ENCODE measurements at places on chromosomes 6 and 20. TPM values are rescaled to one million over a fixed set of nuclear protein-coding genes. Genes with fewer than 3 reads are reported as not detected.

Gene BFSP1
- total RNA-seq = 0.56 TPM

- no peak for DNase-seq
- peaks cover 5% of the 10 kb centered on the region for H3K4me1 ChIP-seq
- H3K27me3 ChIP-seq = no peaks in the 10 kb centered on the region
- peaks cover 3% of the 10 kb centered on the region for H3K36me3 ChIP-seq
- peak overlapping the region; percentile 51 for H3K4me3 ChIP-seq
- peak overlapping the region; percentile 66 for H3K27ac ChIP-seq
Observed at GRCh38 chr6:169654598-169655391, 47.0 kb downstream of the WDR27 start.

GRCh38 chr6:109314313-109314712, 68.0 kb downstream of the CD164 start:
- no peaks in the 10 kb centered on the region for H3K27me3 ChIP-seq
- H3K27ac ChIP-seq = no peak overlapping the region
- no peaks in the 10 kb centered on the region for H3K4me1 ChIP-seq
- no peaks in the 10 kb centered on the region for H3K36me3 ChIP-seq
- DNase-seq = no peak

DNA sequence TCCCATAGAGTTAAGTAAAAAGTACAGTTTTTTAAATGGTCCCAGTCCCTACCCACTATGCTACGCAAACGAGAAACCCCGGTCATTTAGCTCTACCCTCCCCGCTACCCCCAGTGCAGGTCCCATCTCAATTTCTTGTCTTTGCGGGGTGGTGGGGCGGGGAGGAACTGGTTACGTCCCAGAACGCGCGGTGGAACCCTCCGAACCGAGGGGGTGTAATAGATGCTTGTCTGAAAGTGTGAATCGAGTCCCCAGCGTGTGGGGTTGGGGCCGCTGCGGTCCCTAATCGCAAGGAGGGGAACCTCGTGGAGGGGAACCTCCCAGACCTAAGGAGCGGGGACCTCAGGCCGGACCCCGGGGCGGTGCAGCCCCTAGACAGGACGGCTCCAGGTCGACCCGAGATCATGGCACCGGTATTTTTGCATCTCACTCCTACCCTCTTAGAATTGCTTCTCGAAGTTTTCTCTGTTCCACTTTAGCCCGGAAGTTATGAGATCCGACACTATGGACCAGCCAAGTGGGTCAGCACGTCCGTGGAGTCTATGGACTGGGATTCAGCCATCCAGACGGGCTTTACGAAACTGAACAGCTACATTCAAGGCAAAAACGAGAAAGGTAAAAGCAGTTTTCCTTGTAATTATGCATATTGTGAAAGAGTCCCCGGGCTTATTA, 779 bp downstream of the HEBP2 start:
- H3K36me3 ChIP-seq = peaks cover 11% of the 10 kb centered on the region
- peak overlapping the region; percentile 79 for H3K4me3 ChIP-seq
- H3K27me3 ChIP-seq = no peaks in the 10 kb centered on the region
- H3K4me1 ChIP-seq = peaks cover 8% of the 10 kb centered on the region
- no peak for DNase-seq

GRCh38 chr6:145075425-145075824, 659.9 kb downstream of the EPM2A start:
- DNase-seq = no peak
- no peaks in the 10 kb centered on the region for H3K36me3 ChIP-seq
- H3K27me3 ChIP-seq = no peaks in the 10 kb centered on the region
- no peak overlapping the region for H3K27ac ChIP-seq
- H3K4me1 ChIP-seq = no peaks in the 10 kb centered on the region

Gene TSBP1
- total RNA-seq = not detected

DNA sequence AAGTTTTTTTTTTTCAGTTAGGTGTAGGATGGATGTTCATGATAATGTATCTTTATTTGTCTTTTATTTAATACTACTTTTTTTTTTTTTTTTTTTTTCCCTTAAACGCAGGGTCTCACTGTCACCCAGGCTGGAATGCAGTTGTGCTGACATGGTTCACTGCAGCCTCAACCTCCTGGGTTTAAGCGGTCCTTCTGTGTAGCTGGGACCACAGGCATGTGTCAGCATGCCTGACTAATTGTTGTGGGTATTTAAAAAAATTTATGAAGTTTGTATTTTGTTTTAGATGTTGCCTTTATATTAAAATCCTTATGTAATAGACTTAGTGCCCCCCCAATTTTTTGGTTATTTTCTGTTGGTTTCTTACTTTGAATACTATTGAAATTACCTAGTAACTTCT, 42.6 kb downstream of the NCOA3 start:
- H3K36me3 ChIP-seq = no peaks in the 10 kb centered on the region
- no peak overlapping the region for H3K4me3 ChIP-seq
- no peaks in the 10 kb centered on the region for H3K4me1 ChIP-seq
- H3K27ac ChIP-seq = no peak overlapping the region

- H3K36me3 ChIP-seq = no peaks in the 10 kb centered on the region
- H3K4me1 ChIP-seq = peaks cover 37% of the 10 kb centered on the region
- no peak for DNase-seq
- peak overlapping the region; percentile 88 for H3K27ac ChIP-seq
- H3K4me3 ChIP-seq = no peak overlapping the region
Observed at GRCh38 chr6:166599205-166599604, 12.7 kb upstream of the RAMACL start.

DNA sequence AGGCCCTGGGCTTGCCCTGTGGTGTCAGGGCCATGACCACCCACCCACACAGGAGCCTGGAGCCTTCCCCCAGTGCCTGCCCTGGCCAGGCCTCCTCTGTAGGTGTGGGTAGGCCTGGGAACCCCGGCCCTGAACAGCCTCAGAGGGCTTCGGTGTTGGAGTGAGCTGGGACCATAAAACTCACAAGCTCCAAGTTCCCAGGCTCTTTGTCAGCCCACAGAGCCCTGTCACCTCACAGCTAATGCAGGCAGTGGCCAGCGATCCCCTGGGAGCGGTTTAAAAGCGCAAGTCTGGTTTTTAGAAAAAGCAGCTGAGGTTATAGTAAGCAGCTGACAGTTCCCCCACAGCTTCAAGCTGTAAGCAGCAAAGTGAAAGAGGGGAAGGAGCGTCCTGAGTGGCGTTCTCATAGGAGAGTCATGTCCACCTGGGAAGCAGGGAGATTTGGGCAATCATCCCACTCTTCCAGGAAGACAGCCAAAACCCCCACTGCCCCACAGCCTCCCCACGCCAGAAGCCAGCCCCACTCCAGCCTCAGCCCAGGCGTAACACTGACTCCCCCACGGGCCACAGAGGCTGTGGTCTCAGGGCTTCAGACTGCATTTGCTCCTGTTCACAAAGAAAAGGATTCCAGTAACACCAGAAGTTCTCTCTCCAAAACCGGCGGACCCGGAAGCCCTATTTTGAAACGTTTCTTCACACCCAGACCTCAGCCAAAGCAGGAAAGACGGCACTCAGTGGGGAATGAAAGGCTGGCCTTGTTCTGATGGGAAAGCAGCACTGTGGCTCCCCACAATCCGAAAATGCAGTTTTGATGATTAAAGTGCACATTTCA, 34.3 kb upstream of the FOXC1 start:
- peaks cover 16% of the 10 kb centered on the region for H3K4me1 ChIP-seq
- H3K36me3 ChIP-seq = no peaks in the 10 kb centered on the region
- no peaks in the 10 kb centered on the region for H3K27me3 ChIP-seq
- H3K4me3 ChIP-seq = no peak overlapping the region
- DNase-seq = no peak
- peak overlapping the region; percentile 31 for H3K27ac ChIP-seq

- H3K27ac ChIP-seq = peak overlapping the region; percentile 81
- H3K4me3 ChIP-seq = peak overlapping the region; percentile 80
- peaks cover 19% of the 10 kb centered on the region for H3K4me1 ChIP-seq
Observed at GRCh38 chr20:64077876-64078551, 1.3 kb downstream of the RGS19 start.

GRCh38 chr20:10635476-10636208, 38.2 kb downstream of the JAG1 start:
- no peak overlapping the region for H3K4me3 ChIP-seq
- no peak for DNase-seq
- H3K4me1 ChIP-seq = peaks cover 70% of the 10 kb centered on the region
- no peaks in the 10 kb centered on the region for H3K27me3 ChIP-seq
- peaks cover 32% of the 10 kb centered on the region for H3K36me3 ChIP-seq

DNA sequence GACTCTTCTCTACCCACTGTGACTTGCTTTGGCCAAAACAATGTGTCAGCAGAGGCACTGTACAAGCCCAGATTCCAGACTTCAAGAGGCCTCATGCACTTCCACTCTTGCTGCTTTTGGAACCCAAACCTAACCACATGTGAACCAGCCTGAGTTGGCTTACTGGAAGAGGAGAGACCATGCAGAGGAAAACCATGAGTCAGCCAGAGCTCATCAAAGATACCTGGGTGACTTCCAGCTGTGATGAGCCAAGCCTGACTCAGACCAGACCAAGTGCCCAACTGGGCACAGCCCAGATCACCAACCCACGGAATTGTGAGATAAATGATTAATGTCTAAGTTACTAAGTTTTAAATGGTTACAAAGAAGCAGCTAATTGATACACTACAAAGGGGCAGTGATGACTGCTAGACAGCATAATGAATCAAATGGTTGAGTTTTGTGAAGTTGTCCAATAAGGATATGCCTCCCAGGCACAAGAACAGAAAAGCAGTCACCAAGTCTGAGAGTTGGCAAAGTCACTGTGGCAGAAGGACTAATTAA, 16.2 kb upstream of the BEND6 start:
- DNase-seq = no peak
- H3K27ac ChIP-seq = no peak overlapping the region
- no peaks in the 10 kb centered on the region for H3K36me3 ChIP-seq
- no peak overlapping the region for H3K4me3 ChIP-seq

Gene KIF3B
- 13.7 TPM for total RNA-seq

- no peaks in the 10 kb centered on the region for H3K36me3 ChIP-seq
- H3K27me3 ChIP-seq = no peaks in the 10 kb centered on the region
- DNase-seq = no peak
- no peaks in the 10 kb centered on the region for H3K4me1 ChIP-seq
- no peak overlapping the region for H3K4me3 ChIP-seq
Observed at GRCh38 chr20:35974256-35974655, 5.9 kb downstream of the CNBD2 start.

DNA sequence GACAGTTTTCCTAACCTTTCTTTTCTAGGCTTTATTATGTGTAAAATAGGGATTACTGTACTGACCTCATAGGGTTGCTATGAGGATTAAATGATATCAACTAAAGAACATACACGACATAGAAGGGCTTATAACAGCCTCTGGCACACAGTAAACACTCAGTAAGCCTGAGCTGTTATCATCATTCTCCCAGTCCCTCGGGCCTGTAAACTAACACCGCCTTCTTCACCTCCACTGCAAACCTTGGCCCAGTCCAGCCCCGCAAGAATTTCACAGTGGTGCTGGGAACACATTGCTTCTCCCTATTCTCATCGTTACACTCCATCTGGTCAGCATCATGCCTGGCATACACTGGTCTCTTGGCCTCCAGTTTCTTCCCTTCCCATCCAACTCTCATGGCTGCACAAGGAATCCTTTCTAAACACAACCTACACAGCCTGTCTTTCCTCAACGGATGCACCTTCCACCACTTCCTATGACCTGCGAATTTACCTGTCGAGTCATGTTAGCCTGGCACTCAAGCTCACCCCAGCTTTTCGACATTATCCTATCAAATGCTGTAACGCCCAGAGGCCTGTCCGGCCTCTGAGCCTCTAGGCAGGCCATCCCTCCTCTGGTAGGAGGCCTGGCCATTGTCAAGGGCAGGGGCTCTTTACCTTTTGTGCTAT, 92.1 kb downstream of the FYN start:
- H3K27ac ChIP-seq = peak overlapping the region; percentile 66
- no peaks in the 10 kb centered on the region for H3K27me3 ChIP-seq
- DNase-seq = no peak
- no peak overlapping the region for H3K4me3 ChIP-seq
- H3K36me3 ChIP-seq = no peaks in the 10 kb centered on the region
- H3K4me1 ChIP-seq = peaks cover 58% of the 10 kb centered on the region

DNA sequence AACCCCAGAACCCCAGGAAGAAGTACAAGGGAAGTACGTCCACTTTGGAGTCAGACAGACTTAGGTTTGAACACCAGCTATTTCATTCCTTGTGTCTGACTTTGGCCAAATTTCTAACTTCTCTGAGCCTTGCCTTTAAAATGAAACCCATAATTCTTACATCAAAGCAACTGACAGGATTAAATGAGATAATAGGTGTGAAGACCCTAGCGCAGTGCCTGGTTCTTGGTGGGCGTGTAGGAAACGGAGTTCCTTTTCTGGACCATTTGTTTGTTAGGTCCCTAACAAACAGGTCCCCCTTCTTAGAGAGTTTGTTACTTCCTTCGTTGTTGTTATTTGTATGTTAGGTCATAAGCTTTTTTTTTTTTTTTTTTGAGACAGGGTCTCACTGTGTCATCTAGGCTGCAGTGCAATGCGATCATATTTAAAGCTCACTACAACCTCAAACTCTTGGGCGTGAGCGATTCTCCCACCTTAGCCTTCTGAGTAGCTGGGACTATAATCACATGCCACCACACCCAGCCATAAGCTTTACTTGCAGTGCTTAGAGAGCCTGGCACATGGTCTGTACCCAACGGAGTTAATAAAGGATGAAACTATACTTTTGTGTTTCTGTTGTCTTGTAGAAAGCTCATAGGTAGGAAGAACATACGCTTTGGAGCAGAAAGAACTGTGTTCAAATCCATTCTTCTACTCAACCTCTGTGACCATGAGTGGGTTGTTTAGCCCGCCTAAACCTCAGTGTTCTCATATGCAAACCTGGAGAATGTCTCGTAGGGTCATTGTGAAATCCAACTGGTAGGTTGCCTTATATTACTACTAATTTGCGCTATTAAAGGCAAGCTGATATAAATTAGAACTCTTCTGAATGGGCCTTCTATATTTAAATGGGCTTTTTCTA, 21.8 kb upstream of the MROH8 start:
- DNase-seq = no peak
- no peaks in the 10 kb centered on the region for H3K27me3 ChIP-seq
- peaks cover 38% of the 10 kb centered on the region for H3K36me3 ChIP-seq
- H3K27ac ChIP-seq = peak overlapping the region; percentile 65

GRCh38 chr20:5969348-5969935, 19.0 kb downstream of the MCM8 start:
- no peak for DNase-seq
- H3K27ac ChIP-seq = no peak overlapping the region
- no peaks in the 10 kb centered on the region for H3K27me3 ChIP-seq
- no peaks in the 10 kb centered on the region for H3K36me3 ChIP-seq

DNA sequence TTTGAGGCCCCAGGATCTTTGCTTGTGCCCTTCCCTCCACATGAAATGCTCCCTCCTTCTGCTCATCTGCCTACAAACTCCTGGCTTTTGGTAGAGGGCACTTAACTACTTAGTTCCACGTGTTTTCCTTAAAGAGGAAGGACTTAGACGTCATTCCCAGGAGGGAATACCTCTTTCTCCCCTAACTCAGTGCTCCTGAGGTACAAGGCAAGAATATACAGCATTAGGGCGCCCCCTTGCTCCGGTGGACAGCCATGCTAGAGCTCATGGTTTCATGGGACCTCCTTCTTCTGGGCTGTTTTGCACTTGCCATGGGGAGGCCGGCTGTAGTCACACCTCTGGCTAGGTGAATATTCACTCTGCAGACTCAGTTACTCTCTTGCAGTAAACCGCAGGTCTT, 93.8 kb upstream of the LY86 start:
- no peak overlapping the region for H3K27ac ChIP-seq
- H3K27me3 ChIP-seq = peaks cover 2% of the 10 kb centered on the region
- H3K36me3 ChIP-seq = no peaks in the 10 kb centered on the region
- no peak overlapping the region for H3K4me3 ChIP-seq
- DNase-seq = no peak

GRCh38 chr20:40493071-40493470, 196.0 kb downstream of the MAFB start:
- no peaks in the 10 kb centered on the region for H3K36me3 ChIP-seq
- no peak for DNase-seq
- no peaks in the 10 kb centered on the region for H3K27me3 ChIP-seq
- peaks cover 4% of the 10 kb centered on the region for H3K4me1 ChIP-seq

GRCh38 chr6:163420289-163420614, 5.7 kb downstream of the QKI start:
- peaks cover 22% of the 10 kb centered on the region for H3K4me1 ChIP-seq
- no peaks in the 10 kb centered on the region for H3K27me3 ChIP-seq
- H3K27ac ChIP-seq = no peak overlapping the region
- no peaks in the 10 kb centered on the region for H3K36me3 ChIP-seq
- H3K4me3 ChIP-seq = no peak overlapping the region
